ENCODE measurements at places on chromosomes 12 and 14.

GRCh38 chr14:102085488-102085887 is 1.4 kb downstream of the HSP90AA1 start:
- DNase-seq: no peak

- DNase-seq: no peak
Observed at GRCh38 chr14:43175896-43176295, 1331.2 kb downstream of the FSCB start.

- no peak for DNase-seq
Observed at GRCh38 chr12:132282031-132282949, 47.1 kb downstream of the GALNT9 start.

- no peak for DNase-seq
Observed at GRCh38 chr12:25994901-25995625, 36.6 kb downstream of the RASSF8 start.
